ENCODE measurements at places on chromosomes 4 and X.

- DNase-seq = no peak
Measured at GRCh38 chr4:121239951-121240350, 75.8 kb upstream of the TNIP3 start.

GRCh38 chr4:189069772-189070171 lies 870.9 kb upstream of the FRG1 start:
- no peak for DNase-seq

- DNase-seq = no peak
Measured at GRCh38 chr4:7278981-7279380, 86.6 kb downstream of the SORCS2 start.

DNA sequence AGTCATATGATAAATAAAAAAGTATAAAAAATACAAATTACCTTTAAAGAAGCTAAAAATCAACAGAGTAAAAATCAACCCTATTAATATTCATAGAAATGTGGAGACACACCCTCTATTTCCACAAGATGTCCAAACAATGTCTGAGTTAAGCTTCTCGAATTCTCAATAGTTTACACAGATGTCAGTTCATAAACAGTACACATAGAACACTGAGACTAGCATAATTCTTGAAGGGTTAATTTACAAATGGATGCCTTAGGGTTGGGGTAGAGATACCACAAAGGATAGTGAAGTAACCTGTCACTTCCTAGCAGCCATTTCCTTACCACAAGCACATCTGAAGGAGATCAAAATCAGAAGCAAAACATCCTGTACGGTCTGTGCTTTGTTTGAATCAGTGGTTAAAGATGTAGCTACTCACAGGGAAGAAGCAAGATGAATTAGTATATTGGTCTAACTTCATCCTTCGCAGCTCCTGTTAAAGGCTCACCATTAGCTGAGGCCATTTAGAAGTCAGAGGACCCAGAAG lies 2393.9 kb downstream of the ARAP2 start:
- DNase-seq = no peak

GRCh38 chr4:103018391-103019307 lies 856 bp downstream of the SLC9B1 start:
- no peak for DNase-seq

- DNase-seq = no peak
Measured at GRCh38 chr4:147516133-147516532, 35.2 kb downstream of the EDNRA start.

DNA sequence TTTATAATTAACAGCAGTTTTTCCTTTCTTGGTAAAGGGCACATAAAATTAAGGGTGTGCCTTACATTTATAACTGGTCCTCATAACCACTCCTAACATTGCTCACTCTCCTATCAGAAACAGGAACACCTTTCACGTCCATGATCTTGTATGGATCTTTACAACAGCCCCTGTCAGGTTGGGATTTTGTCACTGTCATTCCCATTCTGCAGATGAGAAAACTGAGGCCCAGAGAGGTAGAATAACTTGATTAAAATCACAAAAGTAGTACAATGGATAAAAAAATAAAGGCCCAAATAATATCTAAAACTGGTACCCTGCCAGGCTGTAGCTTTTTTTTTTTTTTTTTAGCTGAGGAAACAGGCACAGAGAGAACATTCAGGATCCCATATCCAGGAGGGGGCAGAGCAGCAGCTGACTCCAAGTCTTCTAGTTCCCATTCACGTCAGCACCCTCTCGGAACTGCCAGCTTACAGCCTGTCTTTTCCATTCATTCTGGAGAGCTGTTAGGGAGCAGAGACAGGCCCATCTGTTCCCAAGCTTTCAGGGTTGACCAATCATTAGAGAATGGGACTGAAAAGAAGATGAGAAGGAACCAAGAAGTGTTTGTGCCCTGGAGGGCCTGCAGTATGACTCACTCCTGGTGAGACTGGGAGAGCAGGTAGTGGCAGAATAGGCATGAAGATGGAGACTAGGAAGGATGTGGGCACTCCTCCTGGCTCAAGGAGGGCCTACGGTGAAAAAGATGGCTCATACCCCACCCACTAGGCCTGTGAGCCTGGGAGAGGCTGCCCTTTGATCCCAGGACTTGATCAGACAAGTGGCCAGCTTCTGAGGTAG lies 7.3 kb downstream of the SUV39H1 start:
- DNase-seq = no peak

DNA sequence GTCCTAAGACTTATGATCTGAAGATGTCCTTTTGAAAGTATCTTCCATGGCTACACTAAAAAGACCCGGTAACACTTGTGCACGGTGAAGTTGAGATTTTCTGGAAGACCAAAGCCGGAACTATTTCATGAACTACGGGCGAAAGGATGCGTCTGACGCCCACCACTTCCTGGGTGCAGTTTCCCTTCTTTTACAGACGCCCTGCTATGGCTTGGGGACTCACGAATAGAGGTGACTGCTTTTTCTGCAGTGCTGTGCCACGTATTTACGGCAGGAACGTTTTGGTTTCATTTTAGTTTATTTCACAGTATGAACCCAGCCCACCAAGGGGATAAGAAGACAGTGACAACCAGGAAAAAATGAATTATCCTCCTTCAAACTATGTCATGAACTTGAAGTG lies 180.4 kb downstream of the AFAP1 start:
- DNase-seq = no peak

- DNase-seq = peak; percentile 15
Measured at GRCh38 chrX:17860811-17861488, at the start of gene RAI2. RAI2 (minus strand) TSS chrX:17861298; CDS start chrX:17802010, 59,288 bp downstream.

- DNase-seq = no peak
Measured at GRCh38 chr4:81257816-81258215, 42.8 kb upstream of the PRKG2 start.

DNA sequence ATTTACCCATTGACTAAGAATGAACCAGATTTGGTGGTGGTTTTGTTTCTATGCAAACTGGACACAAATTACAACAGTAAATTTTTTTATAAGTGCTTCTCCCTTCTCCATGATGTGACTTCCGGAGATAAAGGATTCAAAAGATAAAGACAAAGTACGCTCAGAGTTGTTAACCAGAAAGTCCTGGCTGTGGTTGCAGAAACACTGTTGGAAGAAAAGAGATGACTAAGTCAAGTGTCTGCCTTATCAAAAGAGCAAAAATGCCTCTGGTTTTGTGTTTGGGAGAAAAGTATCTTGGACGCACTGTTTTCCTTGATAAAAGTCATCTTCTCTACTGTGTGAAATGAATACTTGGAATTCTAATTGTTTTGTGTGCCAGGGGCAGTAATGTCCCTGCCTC lies 213.4 kb downstream of the GC start:
- DNase-seq = no peak

DNA sequence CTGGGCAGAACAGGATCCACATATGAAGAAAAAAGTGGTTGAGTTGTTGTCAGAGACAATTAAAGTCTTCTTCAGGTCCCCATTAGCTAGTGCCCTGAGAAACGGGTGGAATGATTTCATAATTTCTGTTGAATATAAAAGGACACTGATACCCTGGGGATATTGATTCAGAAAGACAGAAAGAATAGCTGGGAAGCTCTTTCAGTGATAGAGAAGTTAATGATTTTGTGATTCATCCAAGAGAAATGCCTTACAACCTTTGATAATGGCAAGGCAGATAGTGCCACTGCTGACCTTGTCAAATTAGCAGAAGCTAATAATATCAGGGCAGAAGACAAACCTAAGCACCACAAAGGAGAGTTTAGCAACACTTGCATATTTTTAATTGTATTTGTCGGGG lies 37.9 kb downstream of the UNC5C start:
- no peak for DNase-seq

GRCh38 chrX:55210931-55211677 lies 9.0 kb upstream of the PAGE5 start:
- DNase-seq = no peak

GRCh38 chr4:314296-314903 lies 9.1 kb upstream of the ZNF732 start:
- no peak for DNase-seq

DNA sequence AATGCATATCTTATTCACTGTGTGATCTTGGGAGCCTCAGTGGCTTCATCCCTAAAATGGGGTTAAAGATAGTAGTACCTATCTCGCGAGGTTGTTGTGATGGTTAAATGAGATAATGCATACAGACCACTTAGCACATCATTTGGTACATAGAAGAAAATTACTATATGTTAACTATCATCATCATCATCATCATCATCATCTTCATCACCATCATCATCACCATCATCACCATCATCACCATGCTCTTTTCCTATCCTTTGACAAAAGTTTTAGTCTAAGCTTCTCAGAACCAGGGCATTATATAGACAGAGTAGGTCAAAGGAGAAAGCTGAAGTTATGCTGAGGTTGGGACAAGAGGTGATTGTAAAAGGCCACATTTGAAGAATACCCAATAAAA lies 145.0 kb downstream of the GPC3 start:
- DNase-seq = no peak

DNA sequence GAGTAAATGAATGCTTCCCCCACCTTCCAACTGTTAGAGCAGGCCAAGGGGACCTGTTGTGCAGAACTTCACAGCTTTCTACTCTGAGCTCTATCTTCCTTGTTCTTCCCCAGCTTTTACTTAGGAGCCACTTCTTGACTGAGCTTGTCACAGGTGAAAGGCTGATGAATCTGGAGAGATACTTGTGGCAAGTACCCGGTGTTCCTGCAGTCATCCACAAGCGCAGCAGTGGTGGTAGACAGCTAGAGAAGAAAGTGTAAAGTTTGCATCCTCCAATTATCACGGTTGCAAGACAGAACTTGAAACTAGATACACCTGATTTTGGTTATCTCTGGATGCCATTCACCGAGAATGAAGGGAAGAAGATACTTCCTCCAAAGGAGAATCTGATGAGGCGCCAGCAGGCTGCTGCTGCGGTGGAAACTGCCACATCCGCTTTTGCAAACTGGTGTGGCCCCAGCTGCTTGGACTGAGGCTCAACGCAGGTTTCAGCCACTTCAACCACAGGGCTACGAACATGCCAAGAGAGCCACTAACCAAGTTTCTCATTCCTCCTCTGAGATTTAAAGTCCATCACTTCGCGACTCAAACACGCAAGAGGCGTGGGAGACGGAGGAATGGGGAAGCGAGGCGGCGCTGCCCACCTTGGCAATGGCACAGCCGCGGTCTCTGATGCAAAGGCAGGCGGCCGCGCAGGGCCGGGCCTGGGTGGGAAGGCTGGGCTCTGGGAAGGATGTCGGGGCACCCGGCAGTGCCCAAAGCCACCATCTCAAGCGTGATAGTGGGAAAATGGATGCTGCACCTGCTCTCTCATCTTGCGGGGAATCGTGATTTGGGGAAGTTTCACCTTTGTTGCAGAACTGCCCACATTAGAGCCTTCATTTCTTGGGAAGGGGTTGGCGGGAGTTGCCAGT lies 1.3 kb upstream of the FHIP1A start:
- peak; percentile 27 for DNase-seq

GRCh38 chrX:148541584-148541940 lies 41.1 kb downstream of the AFF2 start:
- DNase-seq = no peak

- no peak for DNase-seq
Measured at GRCh38 chr4:46667790-46668189, 241.3 kb downstream of the COX7B2 start.

- no peak for DNase-seq
Measured at GRCh38 chrX:120477453-120477852, 8.4 kb upstream of the LAMP2 start.
